HuH-7.5 (cell line): ENCODE measurements at places on chromosomes 1 and 21.

DNA sequence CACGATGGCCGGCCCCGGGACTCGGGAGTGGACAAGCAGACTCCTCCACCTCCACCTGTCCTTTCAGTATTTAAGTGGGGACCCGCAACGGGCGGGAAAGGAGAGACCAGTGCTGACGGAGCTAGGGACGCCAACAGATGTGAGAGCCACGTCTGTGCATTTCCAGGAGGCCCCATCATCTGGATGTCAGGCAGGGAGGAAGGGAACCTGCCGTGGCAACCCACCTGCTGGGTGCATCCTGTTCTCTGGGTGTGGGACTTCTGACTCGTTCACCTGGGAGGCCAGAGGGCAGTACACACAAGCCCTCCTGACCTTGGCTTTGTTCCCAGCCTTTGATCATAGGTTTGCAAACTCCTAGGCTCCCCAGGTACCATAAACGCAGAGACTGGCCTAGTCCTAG, 5.6 kb upstream of the PCBP3 start:
- DNase-seq, result no peak

DNA sequence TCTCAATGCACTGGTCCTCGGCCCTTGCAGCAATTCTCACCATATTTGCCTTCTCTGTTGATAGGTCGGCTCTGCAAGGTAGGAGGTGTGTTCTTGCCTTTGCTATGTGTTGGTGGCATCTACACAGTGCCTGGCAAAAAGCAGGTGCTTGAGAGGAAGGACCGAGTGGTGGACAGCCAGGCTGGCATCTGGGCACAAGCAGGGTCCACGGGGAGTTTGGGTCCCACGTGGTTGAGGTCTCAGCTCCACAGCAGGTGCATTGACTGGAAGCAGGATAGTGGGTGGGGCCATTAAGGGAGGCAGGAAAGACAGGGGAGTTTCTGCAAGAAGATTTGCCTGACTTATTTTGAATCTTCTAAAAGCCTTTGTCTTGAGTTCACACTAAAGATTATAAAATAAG, 81.2 kb upstream of the WNT4 start:
- no peak for DNase-seq

- DNase-seq, result no peak
Observed at GRCh38 chr1:28258628-28259251, 578 bp upstream of the SESN2 start.

DNA sequence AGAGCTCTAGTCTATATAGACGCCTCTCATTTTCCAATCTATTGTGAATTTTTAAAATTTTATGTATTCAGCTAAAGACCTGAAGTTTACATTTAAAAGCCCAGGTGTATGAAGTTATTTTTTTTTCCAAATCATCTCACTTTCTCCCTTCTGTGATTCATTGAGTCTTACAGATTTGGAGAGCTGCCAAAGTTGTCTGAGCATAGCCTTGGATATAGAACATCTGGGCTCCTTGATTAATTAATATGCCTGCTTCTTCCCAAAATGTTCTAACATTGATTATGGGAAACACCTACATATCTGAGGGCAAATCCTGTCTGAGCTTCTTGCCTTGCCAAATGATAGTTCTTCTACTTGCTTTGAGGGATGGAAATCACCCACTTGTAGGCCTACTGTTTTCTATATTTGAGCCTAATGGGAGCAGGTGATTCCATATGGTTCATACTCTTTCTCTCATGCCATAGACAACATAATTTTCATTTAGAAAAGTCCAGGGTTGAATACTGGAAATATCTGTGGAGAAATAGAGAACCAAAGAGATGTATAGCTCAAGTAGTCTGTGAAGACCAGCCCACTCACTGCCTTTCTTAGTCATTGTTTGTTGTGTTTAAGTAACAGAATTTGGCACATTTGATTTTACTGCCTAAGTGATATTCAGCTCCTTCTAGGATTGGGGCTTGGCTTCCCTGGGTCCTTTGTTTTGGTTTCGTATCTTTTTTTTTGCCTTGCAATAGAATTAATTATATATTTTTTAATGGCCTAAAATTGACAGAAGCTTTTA, 46.2 kb downstream of the MACF1 start:
- DNase-seq, result no peak

- DNase-seq, result no peak
Observed at GRCh38 chr1:198967566-198967965, 328.7 kb downstream of the PTPRC start.

- no peak for DNase-seq
Observed at GRCh38 chr1:43853161-43853921, 80.3 kb upstream of the ARTN start.

DNA sequence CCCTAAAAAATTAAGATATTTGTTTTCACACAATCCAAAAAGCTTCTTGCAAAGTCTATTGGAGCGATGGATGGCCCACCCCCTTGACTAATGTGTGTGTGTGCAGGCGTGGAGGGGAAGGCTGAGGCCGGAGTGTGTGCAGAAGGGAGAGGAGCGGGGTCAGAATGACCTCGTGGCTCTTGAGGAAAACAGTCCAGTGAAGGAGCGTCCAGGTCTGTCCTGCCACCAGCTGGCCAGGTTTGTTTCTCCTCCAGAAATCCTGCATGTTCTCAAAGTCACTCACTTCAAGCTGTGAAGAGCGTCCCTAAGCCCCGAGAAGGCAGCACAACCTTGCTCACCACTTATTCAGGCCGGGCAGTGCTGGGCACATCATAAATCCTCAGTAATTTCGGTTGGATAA, 69.5 kb upstream of the SSX2IP start:
- no peak for DNase-seq

DNA sequence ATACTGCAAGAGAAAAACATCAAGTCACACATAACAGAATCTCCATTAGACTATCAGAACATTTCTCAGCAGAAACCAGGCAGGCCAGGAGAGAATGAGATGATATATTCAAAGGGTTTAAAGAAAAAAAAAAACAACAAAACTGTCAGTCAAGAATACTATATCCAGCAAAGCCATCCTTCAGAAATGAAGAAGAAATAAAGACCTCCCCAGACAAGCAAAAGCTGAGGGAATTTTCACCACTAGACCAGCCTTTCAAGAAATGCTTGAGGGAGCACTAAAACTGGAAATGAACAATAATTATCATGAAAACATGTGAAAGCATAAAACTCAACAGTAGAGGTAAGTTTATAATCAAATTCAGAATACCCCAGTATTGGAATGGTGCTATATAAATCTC, 47.2 kb downstream of the MCOLN2 start:
- DNase-seq, result no peak
